IPS DF 6.9 (cell line): ENCODE measurements at places on chromosomes 6 and 20.

GRCh38 chr20:10047427-10047826, 12.6 kb downstream of the ANKEF1 start:
- no peak overlapping the region for H3K27ac ChIP-seq
- DNase-seq: peak; percentile 22
- H3K36me3 ChIP-seq: no peaks in the 10 kb centered on the region
- H3K4me3 ChIP-seq: no peak overlapping the region
- no peaks in the 10 kb centered on the region for H3K27me3 ChIP-seq

DNA sequence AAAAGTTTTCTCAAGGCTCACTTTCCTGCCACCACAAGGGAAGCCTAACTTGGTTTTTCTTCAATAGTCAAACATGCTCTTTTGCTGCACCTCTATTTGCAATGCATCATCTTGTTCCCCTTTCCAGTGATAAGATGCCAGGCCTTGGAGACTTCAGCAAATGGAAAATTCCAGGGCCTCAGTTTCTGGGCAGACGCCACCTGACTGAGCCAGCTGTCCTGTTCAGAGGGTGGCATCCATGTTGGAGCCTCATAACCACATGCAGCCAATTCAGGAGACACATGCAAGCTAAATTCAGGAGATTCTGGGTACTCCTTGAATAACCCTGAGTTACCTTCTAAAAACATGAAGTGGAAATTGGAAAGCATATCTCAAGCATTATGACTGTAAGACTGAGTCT, 285.6 kb upstream of the RNF24 start:
- H3K4me1 ChIP-seq: no peaks in the 10 kb centered on the region
- H3K4me3 ChIP-seq: no peak overlapping the region
- no peak for DNase-seq
- H3K36me3 ChIP-seq: no peaks in the 10 kb centered on the region

- no peak for DNase-seq
- H3K4me3 ChIP-seq: no peak overlapping the region
- H3K27me3 ChIP-seq: no peaks in the 10 kb centered on the region
- no peak overlapping the region for H3K27ac ChIP-seq
These were observed 32.3 kb downstream of the FRMD1 start for GRCh38 chr6:168046696-168047095.

DNA sequence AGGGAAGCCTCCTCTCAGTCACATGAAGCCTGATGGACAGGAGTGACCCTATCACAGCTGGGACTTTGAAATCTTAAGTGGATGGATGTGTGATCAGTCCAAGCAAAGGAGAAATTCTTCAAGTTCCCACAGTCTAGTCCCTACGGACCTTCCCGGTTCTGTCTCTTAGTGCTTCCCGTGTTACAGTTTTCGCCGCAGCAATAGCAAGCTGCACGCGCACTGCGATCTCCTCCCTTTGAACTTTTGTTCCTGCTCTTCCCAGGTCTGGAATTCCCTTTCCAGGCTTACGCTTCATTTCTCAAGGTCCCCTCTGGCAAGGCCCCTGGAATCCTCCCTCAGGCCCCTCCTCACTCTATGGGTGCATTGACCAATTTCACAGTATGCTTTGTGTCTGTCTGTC, 89.2 kb downstream of the VEGFA start:
- H3K36me3 ChIP-seq: no peaks in the 10 kb centered on the region
- H3K27me3 ChIP-seq: no peaks in the 10 kb centered on the region
- H3K4me1 ChIP-seq: no peaks in the 10 kb centered on the region
- no peak overlapping the region for H3K27ac ChIP-seq
- H3K4me3 ChIP-seq: no peak overlapping the region

DNA sequence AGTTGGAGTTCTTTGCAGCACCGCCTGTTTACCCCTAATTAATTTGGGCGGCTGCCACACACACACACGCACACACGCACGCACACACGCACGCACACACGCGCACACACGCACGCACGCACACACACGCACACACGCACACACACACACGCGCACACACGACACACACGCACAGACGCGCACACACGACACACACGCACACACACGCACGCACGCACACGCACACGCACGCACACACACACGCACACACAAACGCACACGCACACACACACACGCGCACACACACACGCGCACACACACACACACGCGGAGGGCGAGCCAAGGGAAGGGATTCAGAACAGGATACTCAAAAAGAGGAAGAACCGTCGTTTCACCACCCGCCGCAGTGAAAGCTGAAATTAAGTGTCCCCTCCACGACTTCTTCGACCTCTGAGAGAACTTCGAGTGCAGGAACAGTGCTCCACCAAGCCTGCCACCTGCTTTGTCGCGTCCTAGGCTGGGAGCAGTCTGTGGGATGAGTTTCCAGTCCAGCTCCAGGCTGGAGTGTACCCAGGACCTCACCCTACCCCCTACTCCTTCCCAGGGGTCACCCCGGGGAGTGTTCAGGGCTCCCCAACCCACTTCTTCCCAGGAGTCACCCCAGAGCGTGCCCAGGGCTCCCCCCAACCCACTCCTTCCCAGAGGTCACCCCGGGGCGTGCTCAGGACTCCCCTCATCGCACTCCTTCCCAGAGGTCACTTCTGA, 1.1 kb downstream of the RNASET2 start:
- peak overlapping the region; percentile 75; the same call in 1 of the 2 replicates for H3K4me3 ChIP-seq
- H3K27ac ChIP-seq: no peak overlapping the region
- no peaks in the 10 kb centered on the region for H3K36me3 ChIP-seq
- no peaks in the 10 kb centered on the region for H3K27me3 ChIP-seq
- H3K4me1 ChIP-seq: peaks cover 6% of the 10 kb centered on the region; the same call in 1 of the 2 replicates

GRCh38 chr6:170012037-170012330, 260.6 kb downstream of the ERMARD start:
- H3K4me1 ChIP-seq: peaks cover 10% of the 10 kb centered on the region
- no peak overlapping the region for H3K4me3 ChIP-seq
- H3K27ac ChIP-seq: no peak overlapping the region
- H3K27me3 ChIP-seq: no peaks in the 10 kb centered on the region

GRCh38 chr20:51797357-51798025, 4.8 kb downstream of the SALL4 start:
- H3K27me3 ChIP-seq: no peaks in the 10 kb centered on the region
- no peak for DNase-seq
- H3K4me3 ChIP-seq: no peak overlapping the region; the same call in 1 of the 2 replicates
- no peak overlapping the region for H3K27ac ChIP-seq

DNA sequence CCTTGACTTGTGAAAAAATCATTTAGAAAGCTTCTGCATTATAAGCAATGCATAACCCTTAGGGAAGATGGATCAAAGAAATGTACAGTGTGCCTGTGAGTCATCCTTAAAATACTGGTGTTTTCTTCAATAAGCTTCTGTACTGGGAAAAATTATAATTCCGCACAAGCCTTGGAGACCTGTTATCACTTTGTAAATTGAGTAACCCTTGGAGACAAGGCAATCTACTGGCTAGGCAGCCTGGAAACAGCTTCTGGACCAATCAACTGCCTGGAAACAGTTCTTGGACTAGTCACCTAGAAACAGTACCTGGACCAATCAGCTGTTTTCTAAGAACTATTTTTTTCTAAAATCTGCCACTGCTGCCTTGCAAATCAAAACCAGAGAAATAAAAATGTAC, 25.8 kb upstream of the RNGTT start:
- no peaks in the 10 kb centered on the region for H3K4me1 ChIP-seq
- no peaks in the 10 kb centered on the region for H3K27me3 ChIP-seq
- H3K27ac ChIP-seq: no peak overlapping the region
- H3K36me3 ChIP-seq: no peaks in the 10 kb centered on the region
- DNase-seq: no peak

GRCh38 chr6:122079916-122080315, 319.5 kb upstream of the HSF2 start:
- no peak overlapping the region for H3K4me3 ChIP-seq
- no peaks in the 10 kb centered on the region for H3K27me3 ChIP-seq
- H3K27ac ChIP-seq: no peak overlapping the region
- no peak for DNase-seq

- no peak overlapping the region for H3K27ac ChIP-seq
- H3K4me1 ChIP-seq: no peaks in the 10 kb centered on the region
- DNase-seq: no peak
- H3K36me3 ChIP-seq: no peaks in the 10 kb centered on the region; the same call in 1 of the 2 replicates
- H3K27me3 ChIP-seq: no peaks in the 10 kb centered on the region
- no peak overlapping the region for H3K4me3 ChIP-seq
These were observed 152.0 kb downstream of the BMP7 start for GRCh38 chr20:57114290-57115005.

GRCh38 chr6:28863604-28864325, 60.0 kb downstream of the TRIM27 start:
- H3K27ac ChIP-seq: no peak overlapping the region
- no peaks in the 10 kb centered on the region for H3K36me3 ChIP-seq

DNA sequence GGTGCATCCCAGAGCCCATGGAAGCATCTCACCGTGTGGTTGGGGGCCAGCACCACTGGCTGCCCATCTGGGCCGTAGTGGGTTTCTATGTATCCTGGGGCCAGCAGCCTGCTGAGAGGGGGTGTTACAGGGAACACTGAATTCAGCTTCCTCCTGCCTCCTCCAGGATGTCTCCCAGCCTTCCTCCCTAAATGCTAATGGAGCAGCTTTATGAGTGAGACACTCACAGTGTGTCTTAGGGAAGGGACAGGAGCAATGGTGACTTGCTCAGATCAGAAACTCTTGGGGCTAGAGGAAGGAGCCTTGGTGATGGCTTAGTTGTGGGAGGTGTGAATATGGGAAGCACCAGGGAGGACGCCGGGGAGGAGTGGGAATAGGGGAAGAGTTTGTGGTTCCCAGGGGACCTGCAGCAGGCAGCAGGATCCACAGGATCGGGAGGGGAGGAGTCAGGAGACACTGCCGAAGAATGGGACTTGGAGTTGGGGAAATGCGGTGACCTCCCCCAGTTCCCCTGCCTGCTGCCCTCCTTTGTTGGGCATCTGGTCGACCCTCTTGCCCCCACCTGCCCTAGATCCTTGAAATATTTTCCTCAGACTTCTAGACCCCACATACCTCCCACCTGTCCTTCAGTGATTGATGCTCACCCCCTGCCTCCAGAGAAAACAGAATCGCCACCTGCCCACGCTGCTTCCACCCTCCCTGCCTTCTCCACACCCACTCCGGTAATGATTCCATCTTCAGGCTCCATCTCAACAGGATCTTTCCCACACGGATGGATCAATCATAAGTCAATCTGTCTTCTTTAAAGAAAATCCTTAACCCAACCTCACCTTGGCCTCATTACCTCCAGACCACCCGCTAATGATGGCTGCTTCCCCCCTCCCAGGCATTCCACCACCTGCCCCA, 6.6 kb downstream of the ADAM33 start:
- H3K36me3 ChIP-seq: no peaks in the 10 kb centered on the region; the same call in 1 of the 2 replicates
- no peak overlapping the region for H3K27ac ChIP-seq
- H3K4me1 ChIP-seq: peaks cover under 1% of the 10 kb centered on the region; the same call in 1 of the 2 replicates
- peaks cover 11% of the 10 kb centered on the region; the same call in 1 of the 2 replicates for H3K27me3 ChIP-seq
- H3K4me3 ChIP-seq: no peak overlapping the region

GRCh38 chr6:5532941-5533340, 271.6 kb downstream of the FARS2 start:
- no peaks in the 10 kb centered on the region for H3K36me3 ChIP-seq
- no peaks in the 10 kb centered on the region for H3K27me3 ChIP-seq
- no peak overlapping the region for H3K4me3 ChIP-seq
- H3K4me1 ChIP-seq: peaks cover 3% of the 10 kb centered on the region; the same call in 1 of the 2 replicates

DNA sequence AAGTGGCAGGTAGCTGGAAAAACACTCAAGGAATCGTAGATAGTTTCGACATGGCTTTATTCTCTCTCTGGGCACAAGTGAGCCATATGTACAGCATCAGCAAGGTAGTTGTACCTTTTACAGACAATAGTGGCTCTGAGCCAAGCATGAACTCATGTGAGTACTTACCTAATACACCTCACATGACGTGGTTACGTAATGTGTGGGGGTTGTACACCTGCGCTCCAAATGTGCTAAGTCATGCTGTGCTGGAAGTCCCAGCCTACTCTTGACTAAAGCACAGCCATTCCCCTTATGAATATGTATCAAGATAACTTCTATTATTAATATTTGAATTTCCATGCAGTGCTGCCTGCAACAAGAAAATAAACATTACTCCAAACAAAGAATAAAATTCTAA, 78.8 kb upstream of the HMGN3 start:
- H3K27me3 ChIP-seq: no peaks in the 10 kb centered on the region
- no peak overlapping the region for H3K4me3 ChIP-seq
- H3K27ac ChIP-seq: no peak overlapping the region
- H3K36me3 ChIP-seq: no peaks in the 10 kb centered on the region

DNA sequence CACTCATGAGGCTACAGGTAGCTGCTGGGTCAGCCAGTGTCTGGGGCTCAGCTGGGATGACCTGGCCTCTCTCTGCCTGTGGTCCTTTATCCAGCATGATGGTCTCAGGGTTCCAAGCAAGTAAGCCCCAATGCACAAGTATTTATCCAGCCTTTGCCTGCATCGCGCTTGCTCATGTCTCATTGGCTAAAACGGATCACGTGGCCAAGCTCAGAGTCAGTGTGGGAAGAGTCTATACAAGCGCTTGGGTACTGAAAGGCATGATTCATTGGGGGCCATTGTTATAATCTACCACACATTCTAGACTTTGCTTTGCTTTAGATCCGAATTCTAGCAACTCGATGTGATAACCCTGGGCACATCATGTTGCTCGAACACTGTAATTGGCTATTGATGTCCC, 48.3 kb downstream of the PPP1R16B start:
- H3K36me3 ChIP-seq: no peaks in the 10 kb centered on the region
- DNase-seq: no peak
- no peaks in the 10 kb centered on the region for H3K27me3 ChIP-seq
- H3K27ac ChIP-seq: no peak overlapping the region

DNA sequence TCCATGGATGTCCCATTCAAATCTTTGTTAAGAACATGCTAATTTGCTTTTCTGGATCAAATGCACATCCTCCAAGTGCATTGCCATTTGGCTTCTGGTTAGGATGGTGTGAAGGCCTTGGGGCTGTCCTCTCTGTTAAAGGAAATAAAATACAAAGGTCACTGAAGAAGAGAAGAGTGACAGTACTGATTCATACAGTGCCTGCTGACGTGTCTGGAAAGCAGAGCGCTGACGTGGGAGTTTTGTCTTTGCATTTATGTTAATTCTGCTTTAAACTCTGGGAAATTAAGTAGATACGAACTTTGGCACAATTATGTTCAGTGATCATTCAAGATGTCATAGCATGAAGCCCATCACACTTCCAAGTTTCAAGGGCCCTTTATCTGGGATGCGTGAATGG, 33.2 kb downstream of the SYNDIG1 start:
- no peak overlapping the region for H3K27ac ChIP-seq
- no peaks in the 10 kb centered on the region for H3K36me3 ChIP-seq
- no peaks in the 10 kb centered on the region for H3K27me3 ChIP-seq
- no peak for DNase-seq
- H3K4me3 ChIP-seq: no peak overlapping the region

GRCh38 chr6:7132398-7133035, 24.8 kb downstream of the RREB1 start:
- DNase-seq: no peak
- H3K27me3 ChIP-seq: no peaks in the 10 kb centered on the region
- no peaks in the 10 kb centered on the region for H3K36me3 ChIP-seq
- no peak overlapping the region for H3K27ac ChIP-seq
- peaks cover 5% of the 10 kb centered on the region for H3K4me1 ChIP-seq

- H3K36me3 ChIP-seq: no peaks in the 10 kb centered on the region
- no peaks in the 10 kb centered on the region for H3K27me3 ChIP-seq
- no peak overlapping the region for H3K27ac ChIP-seq
- H3K4me1 ChIP-seq: peaks cover 22% of the 10 kb centered on the region
- H3K4me3 ChIP-seq: no peak overlapping the region
- no peak for DNase-seq
These were observed 10.1 kb upstream of the ITPR3 start for GRCh38 chr6:33610779-33611732.
